CD4-positive, CD25-positive, alpha-beta regulatory T cell (primary cell): ENCODE measurements at places on chromosomes 1 and 21. TPM values are rescaled to one million over a fixed set of nuclear protein-coding genes. Genes with fewer than 3 reads are reported as not detected.

DNA sequence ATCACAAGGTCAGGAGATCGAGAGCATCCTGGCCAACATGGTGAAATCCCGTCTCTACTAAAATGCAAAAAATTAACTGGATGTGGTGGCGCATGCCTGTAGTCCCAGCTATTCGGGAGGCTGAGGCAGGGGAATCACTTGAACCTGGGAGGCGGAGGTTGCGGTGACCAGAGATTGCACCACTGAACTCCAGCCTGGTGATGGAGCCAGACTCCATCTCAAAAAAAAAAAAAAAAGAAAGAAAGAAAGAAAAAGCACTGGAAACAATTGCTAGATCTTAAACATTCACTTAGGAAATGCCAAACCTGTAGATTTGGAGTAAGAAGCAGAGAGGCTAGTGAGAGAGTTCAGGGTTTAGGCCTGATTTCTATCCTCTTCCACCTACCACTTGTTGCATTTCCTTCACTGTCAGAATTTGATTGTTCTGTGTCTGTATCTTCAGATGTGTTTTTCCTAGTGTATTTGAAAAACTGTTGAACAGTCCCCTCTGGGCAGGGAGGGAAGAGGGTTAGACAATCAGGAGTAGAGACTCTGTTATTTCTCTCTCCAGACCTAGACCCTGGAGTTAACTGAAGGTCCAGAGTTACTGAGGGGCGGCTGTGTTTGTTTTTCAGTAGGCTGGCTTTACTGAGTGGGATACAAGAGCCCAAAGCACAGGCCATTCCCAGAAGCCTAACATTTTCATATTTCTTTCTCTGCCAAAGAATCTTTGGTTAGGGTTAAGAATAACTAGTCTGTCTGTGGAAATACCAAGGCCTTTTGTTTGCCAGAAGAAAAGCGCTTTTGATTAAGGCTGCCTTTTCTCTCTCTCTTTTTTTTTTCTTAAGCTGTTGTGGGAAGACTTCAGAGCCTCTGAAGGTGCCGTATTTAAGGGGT, 31.1 kb upstream of the MACF1 start:
- no peak for DNase-seq

GRCh38 chr1:92747735-92748134, 37.2 kb downstream of the EVI5 start:
- no peak for DNase-seq

DNA sequence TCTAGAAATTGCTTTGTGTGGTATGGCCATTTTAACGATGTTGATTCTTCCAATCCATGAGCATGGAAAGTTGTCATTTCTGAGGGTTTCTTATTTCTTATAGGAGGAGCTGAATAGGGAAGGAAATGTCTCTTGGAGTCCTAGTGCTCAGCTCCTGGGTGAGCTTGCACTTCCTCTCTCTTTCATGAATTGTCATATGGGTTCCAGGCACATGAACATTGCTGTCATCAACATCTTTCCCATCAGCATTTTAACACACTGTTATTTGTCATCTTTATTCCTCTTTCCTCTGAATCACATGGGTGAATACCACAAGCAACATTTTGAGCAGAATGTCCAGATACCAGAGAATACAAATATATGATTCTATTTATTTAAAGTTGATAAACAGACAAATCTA, 23.4 kb downstream of the SLAMF6 start:
- DNase-seq = no peak

GRCh38 chr1:52386458-52386857, 17.8 kb downstream of the ORC1 start:
- no peak for DNase-seq

DNA sequence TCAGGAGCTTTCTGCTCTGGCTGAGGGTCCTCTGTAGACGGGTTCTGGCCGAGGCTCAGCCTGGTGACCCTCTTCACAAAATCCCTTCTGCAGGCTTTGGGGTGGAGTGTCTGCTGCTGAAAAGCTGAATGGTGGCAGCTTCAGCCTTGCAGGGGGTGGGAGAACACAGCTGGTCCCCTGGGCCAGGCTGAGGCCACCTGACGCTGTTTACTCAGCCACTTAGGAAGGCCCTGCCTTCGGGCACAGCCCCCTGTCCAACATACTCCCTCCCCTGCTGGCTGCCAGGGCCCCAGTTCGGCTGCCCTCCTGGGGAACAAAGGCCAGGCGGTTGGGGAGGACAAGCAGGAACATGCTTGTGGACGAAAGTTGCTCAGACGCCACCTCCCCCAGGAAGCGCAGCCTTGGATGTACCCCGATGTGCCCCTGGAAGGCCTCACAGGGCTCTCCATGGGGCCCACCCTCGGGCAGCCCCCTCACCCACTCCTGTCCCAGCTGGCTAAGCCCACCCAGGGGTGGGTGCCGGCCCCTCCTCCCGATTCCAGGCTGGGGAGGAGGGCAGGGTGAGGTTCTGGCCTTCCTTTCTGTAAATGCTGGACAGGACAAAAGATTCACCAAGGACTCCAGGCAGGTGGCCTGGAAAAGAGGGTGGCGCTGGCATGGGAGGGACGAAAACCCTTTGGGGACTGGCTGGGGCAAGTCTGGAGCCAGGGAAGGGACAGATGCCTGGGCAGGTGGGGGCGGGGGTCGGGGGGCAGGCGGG, at the start of gene ANKRD65:
Gene ANKRD65, minus strand, starts transcription at position 130 of the 760 bp plus-strand sequence. CDS start 271 bp downstream, outside the sequence.
- no peak for DNase-seq

DNA sequence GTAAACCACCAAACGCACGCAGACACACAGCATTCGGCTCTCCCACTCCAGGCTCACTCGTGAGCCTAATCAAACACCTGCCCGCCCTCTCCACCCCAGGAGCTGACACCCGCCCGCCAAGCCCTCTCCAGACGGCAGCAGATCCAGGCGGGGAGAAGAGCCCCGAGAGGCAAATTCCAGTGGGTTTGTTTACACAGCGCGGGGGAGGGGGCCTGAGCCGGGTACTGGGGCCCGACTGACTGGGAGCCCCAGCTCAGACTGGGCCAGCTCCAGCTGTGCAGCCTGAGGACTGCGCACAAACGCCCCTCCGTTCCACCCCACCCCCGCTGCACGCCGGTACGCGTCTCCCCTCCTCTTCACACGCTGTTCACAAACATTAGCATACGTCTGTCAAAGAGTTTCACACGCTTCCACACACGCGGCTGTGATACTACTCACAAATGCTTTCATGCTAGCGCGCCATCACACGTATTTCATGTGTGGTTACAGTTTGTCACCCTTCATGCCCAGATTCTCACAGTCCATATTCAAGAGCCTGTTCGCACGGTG, 1.0 kb upstream of the EFNA1 start:
- DNase-seq = peak; percentile 40

DNA sequence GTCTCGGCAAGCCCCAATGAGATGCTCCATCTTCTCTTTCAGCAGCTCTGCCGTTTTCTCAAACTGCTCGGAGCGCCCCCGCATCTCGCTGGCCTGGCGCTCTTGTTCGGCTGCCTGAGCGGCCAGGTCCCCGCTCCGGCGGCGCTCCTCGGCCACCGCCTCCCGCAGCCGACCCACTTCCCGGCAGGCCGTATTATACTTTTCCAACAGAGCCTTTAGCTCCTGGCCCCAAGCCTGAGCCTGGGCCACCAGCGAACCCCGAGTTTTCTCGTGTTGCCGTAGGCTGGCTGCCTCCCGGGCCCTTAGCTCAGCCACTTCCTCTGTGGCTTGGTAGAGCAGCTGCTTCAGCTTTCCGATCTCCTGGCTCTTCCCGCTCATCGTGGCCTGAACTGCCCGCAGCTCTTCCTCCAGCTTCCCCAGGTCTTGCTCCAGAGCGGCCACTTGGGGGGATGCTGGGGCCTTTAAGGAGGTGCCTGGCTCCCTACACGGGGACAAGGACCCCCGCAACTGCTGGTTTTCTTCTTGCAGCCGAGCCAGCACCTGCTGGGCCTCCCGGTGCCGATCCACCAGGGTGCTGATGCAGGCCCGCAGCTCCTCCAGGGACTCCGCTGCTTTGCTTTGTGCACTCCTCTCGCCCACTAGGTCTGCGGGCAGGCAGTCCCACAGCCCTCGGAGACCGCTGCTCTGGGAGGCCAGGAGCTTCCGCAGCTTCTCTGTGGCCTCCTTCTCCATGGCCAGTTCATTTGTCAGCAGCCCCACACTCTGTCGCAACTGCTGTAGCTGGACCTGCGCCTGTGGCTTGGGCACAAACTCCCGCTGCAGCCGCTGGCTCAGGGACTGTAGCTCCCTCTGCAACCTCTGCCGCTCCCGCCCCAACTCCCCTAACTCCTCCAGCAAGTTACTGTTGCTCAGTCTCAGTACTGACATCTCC, 13.4 kb upstream of the PIAS3 start:
- DNase-seq = peak; percentile 47

- no peak for DNase-seq
Observed at GRCh38 chr1:29760067-29760564, 523.8 kb downstream of the PTPRU start.

- no peak for DNase-seq
Observed at GRCh38 chr1:180765151-180765550, 133.3 kb downstream of the XPR1 start.

DNA sequence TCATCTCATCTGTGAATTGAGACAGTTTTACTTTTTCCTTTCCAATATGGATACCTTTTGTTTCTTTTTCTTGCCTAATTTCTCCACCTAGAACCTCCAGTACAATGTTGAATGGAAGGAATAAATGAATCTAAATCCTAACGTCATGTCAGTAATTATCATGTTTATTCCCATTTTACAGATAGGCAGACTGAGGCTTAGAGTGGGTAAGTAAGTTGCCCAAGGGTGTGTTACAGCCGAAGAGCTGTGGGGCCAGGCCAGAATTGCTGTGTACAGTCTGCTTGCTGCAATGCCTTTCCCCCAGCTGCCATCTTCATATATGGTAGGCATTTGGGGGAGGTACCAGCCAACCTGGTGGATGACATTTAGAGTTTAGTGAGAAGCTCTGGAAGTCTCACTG, 162.7 kb downstream of the CAMTA1 start:
- DNase-seq = no peak

DNA sequence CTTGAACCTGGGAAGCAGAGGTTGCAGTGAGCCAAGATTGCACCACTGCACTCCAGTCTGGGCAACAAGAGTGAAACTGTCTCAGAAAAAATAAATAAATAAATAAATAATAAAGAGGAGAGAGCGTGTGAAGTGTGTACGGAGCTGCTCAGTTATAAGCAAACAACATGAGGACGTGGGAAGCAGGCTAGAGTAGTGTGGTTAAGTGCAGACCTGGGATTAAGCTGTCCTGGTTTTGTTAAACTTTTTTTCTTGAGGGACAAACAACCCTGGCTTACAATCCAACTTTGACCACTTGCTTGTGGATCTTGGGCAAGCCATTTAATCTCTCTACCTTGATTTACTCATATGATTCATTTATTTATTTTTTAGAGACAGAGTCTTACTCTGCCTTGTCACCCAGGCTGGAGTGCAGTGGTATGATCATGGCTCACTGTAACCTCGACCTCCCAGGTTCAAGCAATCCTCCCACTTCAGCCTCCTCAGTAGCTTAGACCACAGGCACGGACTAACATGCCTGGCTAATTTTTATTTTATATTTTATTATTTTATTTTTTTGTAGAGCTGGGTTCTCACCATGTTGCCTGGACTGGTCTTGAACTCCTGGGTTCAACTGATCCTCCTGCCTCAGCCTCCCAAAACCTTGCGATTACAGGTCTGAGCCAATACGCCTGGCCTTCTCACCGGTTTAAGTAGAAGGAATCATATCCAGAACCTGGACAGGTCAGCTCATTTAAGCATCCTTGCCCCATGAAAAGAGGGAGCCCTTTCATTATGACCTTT, 52.7 kb downstream of the RPS6KA1 start:
- DNase-seq = no peak

DNA sequence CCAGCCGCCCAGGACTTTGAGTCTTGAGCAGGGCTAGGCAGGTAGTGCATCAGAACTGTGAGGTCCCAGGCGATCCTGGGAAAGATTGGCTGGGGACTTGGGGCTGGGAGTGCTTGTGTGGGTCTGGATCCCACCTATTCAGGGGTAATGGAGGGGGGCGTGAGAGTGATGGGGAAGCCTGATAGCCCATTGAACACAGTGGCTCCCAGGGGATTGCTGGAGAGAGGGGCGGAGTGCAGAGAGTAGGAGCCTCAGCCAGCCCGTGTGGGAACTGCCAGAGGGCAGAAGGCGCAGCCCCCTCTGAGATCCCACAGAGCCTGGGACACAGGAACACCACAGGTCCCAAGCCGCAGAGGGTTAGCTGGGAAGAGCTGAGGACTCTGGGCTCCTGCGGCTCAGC, 19.3 kb upstream of the PDZK1IP1 start:
- no peak for DNase-seq

DNA sequence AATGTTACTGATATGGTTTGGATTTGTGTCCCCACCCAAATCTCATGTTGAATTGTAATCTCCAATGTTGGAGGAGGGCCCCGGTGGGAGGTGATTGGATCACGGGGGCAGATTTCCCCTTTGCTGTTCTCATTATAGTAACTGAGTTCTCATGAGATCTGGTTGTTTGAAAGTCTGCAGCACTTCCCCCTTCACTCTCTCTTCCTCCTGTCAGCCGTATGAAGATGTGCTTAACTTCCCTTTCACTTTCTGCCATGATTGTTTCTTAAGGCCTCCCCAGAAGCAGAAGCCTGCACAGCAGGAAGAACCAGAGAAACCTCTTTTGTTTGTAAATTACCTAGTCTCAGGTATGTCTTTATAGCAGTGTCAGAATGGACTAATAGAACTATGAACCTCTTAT, 28.4 kb downstream of the TRIM33 start:
- peak; percentile 40 for DNase-seq

DNA sequence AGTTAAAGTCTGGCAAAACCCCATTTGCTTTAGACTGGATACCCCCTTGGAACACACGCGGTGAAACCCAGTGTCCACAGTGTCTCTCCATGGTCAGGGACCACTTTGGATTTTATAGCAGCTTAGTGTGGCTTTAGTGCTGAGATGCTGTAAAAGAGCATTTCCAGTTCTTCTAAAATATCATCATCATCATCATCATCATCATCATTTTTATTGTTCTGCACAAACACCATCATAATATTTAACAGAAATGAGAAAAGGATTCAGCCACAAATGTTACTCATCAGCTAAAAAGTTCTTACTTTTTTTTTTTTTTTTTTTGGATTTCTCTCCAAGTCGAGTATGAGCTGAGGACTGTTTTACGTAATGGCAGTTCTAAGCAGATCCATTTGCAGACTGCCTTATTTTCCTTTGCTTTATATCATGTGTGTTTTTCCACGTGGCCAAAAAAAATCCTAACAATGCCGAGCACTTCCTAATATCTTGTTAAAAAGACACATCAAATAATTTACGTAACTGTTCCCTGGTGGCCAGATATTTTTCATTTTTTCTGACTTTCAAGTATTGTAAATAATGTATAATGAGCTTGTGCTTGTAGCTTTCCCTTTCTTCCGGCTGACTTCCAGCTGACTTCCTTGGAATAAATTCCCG, 62.8 kb downstream of the EVA1C start:
- DNase-seq = no peak

- no peak for DNase-seq
Observed at GRCh38 chr1:87842156-87842555, 513.5 kb downstream of the LMO4 start.

The MUTYH gene
- total RNA-seq = 75.2 TPM

The KPRP gene
- total RNA-seq = not detected

The OR2L3 gene
- total RNA-seq = not detected

The MAST2 gene
- total RNA-seq = 13.1 TPM

The CRP gene
- not detected for total RNA-seq

The PATJ gene
- 49.2 TPM for total RNA-seq

The LYPLAL1 gene
- total RNA-seq = 17.8 TPM

The UBE2U gene
- total RNA-seq = not detected

The NASP gene
- 147 TPM for total RNA-seq

The B3GALT5 gene
- not detected for total RNA-seq

The TFB2M gene
- 15.2 TPM for total RNA-seq

The MFN2 gene
- total RNA-seq = 39.1 TPM
